CD4-positive, alpha-beta T cell (primary cell): ENCODE measurements at places on chromosomes 3 and 15. TPM values are rescaled to one million over a fixed set of nuclear protein-coding genes. Genes with fewer than 3 reads are reported as not detected.

DNA sequence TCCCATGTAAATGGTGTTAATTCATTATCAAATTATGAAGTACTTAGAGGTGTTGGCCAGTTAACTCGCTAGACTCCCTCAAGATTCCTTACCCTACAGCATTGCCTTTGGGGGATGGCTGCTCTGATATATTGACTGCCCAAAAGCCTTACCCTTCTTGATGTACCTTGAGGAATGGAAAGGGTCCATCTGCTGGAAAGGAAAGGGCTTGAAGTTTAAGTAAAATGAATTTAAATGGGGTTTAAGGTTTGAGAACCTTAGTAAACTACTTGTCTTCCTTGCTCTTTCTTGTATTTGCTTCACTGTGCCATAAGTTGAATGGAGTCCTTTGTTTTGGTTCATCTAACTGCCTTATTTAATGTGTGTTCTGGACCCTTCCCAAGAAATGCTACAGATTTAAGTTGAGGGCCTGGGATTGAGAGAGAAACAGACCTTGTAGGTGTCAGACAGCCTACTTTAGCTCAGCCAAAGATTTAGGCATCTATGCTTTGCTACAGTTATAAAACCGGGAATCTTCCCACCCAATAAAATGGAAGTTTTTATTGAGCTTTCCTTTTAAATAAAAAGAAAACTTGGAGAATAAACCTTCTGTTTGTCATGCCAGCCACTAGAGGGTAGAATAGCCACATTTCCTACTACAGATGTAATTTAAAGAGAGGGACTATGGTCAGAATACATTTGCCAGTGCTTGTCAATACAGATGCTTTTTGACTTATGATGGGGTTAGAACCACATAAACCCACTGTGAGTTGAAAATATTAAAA lies 25.3 kb downstream of the CMSS1 start:
- H3K27ac ChIP-seq, result no peak overlapping the region
- H3K4me3 ChIP-seq, result no peak overlapping the region
- H3K36me3 ChIP-seq, result peaks cover 5% of the 10 kb centered on the region
- H3K27me3 ChIP-seq, result no peaks in the 10 kb centered on the region
- DNase-seq, result no peak

DNA sequence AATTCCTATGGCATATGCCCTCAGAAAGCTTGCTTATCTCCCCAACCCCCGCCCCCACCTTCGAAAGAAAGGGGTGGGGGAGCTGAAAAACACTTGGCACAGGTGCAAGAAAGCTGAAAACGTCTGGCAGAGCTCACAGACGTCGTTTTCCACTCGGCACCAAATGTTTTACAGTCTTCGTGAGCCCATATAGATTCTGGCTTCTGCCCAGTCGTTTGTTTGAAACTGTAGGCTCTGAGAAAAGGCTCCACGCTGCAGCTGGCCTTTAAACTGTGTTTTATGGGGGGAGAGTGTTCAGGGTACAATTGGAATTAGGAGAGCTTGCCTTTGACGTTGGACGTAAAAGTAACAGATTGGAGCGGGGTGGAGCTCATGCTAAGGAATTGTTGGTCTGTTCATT lies 130.3 kb downstream of the MDFIC2 start:
- no peaks in the 10 kb centered on the region for H3K36me3 ChIP-seq
- no peaks in the 10 kb centered on the region for H3K4me1 ChIP-seq
- DNase-seq, result peak; percentile 1
- H3K4me3 ChIP-seq, result no peak overlapping the region
- H3K27me3 ChIP-seq, result no peaks in the 10 kb centered on the region
- H3K27ac ChIP-seq, result no peak overlapping the region

DNA sequence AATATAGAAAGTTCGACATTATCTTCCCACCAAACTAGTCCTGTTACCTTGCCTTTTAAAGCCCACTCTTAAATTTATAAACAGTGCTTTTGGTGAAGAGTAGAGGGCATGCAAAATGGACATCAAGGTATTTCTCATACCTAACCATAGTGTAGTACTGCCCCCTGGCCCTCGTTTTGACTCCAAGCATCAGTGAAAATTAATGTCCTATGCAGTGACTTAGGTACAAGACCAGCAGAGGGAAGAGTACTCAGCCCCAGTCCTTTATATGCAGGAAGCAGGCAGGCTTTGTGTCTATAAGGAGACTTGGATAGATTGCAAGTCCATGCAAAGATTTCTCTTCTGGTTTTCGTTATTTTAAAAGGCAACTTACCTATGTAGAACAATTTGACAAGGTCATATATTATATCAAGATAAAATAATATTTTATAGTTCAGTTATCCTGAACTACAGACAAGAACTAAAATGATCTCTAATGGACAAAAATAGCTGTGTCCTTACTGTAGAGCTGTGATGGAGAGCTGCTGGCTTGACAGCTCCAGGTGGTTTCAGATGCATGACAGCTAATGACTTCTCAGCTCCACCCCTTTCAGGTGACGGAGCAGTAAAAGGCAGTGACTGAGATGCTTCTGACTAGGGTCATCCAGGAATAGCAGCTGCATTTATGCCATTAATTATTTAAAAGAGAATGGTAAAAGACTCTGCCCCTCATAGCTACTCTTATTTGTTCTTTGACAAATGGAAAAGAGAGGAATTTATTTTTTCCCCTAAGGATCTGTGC lies 646.1 kb downstream of the SQOR start:
- H3K27ac ChIP-seq, result no peak overlapping the region
- H3K36me3 ChIP-seq, result no peaks in the 10 kb centered on the region
- H3K27me3 ChIP-seq, result no peaks in the 10 kb centered on the region
- no peaks in the 10 kb centered on the region for H3K4me1 ChIP-seq
- H3K4me3 ChIP-seq, result no peak overlapping the region
- no peak for DNase-seq

Gene BCL2A1
- total RNA-seq, result 20.0 TPM

Gene C3orf85
- total RNA-seq, result not detected

DNA sequence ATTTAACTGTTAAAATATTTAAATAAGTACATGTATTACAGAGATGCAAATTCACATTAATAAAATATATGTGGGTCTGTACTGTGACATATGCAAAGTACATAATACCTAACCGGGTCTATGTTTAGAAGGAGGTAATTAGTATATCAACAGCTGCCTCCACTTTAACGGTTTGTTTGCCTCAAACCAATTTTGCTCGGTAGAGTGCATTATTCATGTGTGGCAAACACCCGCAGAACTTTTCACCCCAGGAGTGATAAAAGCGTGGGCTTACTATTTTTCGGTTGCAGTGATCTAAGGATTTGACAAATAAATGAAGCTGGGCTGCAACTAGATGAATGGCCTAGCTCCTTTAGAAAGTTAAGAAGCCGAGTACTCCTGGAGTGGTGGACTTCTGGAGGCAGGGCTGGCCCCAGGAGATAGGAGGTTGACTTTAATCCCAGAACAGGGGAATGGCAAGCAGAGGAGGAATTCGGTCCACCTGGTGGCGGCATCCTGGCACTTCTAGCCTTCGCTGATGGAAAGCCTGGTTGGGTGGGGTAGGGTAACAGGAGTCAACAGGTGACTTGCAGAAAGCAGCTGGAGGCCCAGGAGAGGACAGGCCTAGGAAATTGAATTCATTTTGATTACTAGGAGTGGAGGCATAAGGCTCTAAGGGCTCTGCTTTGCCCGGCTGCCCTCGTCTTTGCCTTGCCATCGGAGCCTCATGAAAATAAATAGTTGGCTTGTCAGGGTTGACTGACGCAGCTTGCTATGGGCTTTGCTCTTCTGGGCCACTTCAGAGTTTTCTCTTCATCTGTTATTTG lies 2.4 kb downstream of the SLCO3A1 start:
- H3K4me1 ChIP-seq, result peaks cover 78% of the 10 kb centered on the region
- no peaks in the 10 kb centered on the region for H3K27me3 ChIP-seq
- H3K36me3 ChIP-seq, result peaks cover 2% of the 10 kb centered on the region
- H3K27ac ChIP-seq, result peak overlapping the region; percentile 15
- peak overlapping the region; percentile 67 for H3K4me3 ChIP-seq

GRCh38 chr15:42693496-42693895 lies 43.4 kb downstream of the CDAN1 start:
- H3K36me3 ChIP-seq, result no peaks in the 10 kb centered on the region
- H3K27ac ChIP-seq, result no peak overlapping the region
- no peak for DNase-seq
- no peaks in the 10 kb centered on the region for H3K27me3 ChIP-seq

Gene PLA2G4E
- total RNA-seq, result not detected

GRCh38 chr3:183592821-183593220 lies 37.3 kb upstream of the KLHL6 start:
- no peak for DNase-seq
- peaks cover 23% of the 10 kb centered on the region for H3K4me1 ChIP-seq
- no peaks in the 10 kb centered on the region for H3K27me3 ChIP-seq
- H3K27ac ChIP-seq, result no peak overlapping the region

DNA sequence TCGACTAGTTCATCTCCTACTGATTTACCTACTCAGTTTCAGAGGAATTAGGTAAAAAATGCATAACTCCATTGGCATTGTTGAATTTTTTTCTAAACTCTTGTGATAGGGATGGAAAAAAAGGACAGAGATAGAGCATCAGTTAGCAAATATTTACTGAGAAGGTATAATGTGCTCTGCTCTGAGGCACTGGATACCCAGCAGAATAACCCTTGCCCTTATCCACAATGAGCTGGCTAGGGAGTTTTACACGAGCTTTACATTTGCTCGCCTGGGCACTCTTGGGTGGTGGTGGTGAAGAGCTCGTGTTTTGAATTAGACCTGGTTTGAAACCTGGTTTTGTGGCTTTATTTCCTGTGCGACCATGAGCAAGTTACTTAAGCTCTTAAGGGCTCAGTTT lies 149.6 kb downstream of the RORA start:
- DNase-seq, result no peak
- no peak overlapping the region for H3K4me3 ChIP-seq
- no peaks in the 10 kb centered on the region for H3K4me1 ChIP-seq
- H3K27me3 ChIP-seq, result peaks cover 5% of the 10 kb centered on the region
- H3K36me3 ChIP-seq, result no peaks in the 10 kb centered on the region

GRCh38 chr3:117910820-117911521 lies 1123.7 kb downstream of the IGSF11 start:
- no peak for DNase-seq
- no peaks in the 10 kb centered on the region for H3K36me3 ChIP-seq
- no peaks in the 10 kb centered on the region for H3K27me3 ChIP-seq
- H3K27ac ChIP-seq, result no peak overlapping the region

DNA sequence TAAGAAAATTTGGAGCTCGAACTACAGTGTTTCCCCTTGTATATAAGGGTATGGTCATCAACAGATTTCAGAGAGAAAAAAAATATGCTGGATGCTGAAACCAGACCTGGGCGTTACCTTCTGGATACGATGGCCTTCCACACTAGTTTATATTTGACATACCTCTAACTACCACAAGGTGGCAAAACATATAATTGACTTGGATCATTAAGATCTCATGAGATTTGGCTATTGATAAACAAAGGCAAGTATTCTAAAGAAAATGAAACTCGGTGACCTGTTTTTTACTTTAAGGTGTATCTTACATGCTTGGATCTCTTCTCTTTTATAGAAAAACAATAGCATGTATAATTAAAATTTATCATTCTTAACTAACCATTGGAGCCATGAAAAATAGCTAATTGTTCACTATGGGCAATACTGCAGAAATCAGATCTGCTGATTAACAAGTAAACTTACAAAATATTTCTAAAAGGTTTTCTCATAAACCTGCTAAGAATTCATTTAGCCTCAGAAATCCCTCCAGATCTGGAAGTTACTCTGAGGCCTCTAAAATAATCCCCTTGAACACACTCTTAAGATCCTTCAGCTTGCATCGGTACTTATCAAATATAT lies 300.6 kb upstream of the KCNH8 start:
- DNase-seq, result no peak
- H3K4me1 ChIP-seq, result no peaks in the 10 kb centered on the region
- no peaks in the 10 kb centered on the region for H3K27me3 ChIP-seq
- no peaks in the 10 kb centered on the region for H3K36me3 ChIP-seq

DNA sequence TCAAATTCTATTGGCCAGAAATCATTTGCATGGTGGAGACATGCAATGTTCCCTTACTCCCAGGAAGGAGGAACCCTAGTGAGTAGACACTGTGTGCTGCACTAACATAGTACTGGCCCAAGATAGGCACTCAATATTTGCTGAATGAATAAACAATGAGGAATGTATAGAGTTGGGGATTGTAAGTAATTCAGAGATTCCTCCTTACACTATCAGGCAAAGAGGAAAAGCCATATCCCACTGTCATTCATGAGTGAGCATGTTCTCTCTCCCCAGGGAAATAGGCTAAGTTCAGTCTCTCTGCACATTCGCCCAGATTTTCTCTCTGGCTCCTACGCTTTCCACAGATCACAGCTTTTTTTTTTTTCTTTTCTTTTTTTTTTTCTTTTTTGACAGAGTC lies 154.9 kb upstream of the WNT5A start:
- no peaks in the 10 kb centered on the region for H3K4me1 ChIP-seq
- H3K27me3 ChIP-seq, result no peaks in the 10 kb centered on the region
- H3K36me3 ChIP-seq, result no peaks in the 10 kb centered on the region
- H3K27ac ChIP-seq, result no peak overlapping the region

DNA sequence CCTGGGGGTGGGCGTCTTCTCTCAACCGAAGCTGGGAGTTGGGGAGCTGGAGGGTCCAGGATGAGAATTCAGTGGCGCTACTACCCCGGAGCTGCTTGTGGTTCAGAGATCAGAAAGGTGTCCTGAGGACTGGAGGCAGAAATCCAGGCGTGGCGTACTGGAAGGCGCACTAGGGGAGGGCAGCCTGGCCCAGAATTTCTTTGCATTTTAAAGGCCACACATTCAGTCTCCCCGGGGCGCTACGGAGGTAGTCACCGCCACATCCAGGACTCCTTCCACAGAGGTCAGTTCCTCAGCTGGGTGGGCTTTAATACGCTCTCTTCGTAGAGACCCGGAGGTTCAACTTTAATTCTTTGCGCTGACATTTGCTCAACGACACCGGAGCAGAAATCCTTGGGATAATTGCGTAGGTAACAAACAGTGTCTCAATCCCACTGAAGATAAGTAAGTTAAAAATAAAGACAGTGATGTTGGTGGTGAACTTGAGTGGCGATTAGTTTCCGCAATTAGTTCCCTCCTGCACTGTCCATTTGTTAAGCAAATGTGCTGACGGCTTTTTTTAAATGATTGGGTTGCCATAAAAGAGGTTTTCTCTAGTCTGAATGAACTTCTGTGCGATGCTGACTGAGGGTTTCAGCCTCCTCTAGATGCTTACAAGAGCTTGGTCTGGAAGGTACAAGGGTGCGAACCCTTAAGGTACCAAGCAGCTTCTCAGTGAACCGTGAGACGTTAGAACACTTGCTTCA lies 535 bp downstream of the MCTP2 start:
- H3K4me3 ChIP-seq, result peak overlapping the region; percentile 75
- H3K36me3 ChIP-seq, result no peaks in the 10 kb centered on the region
- no peak for DNase-seq
- peaks cover 27% of the 10 kb centered on the region for H3K4me1 ChIP-seq
